ENCODE measurements at places on chromosomes 4 and X.
A peak's percentile ranks its signal among the peaks of the same experiment; 100 is the strongest.

DNA sequence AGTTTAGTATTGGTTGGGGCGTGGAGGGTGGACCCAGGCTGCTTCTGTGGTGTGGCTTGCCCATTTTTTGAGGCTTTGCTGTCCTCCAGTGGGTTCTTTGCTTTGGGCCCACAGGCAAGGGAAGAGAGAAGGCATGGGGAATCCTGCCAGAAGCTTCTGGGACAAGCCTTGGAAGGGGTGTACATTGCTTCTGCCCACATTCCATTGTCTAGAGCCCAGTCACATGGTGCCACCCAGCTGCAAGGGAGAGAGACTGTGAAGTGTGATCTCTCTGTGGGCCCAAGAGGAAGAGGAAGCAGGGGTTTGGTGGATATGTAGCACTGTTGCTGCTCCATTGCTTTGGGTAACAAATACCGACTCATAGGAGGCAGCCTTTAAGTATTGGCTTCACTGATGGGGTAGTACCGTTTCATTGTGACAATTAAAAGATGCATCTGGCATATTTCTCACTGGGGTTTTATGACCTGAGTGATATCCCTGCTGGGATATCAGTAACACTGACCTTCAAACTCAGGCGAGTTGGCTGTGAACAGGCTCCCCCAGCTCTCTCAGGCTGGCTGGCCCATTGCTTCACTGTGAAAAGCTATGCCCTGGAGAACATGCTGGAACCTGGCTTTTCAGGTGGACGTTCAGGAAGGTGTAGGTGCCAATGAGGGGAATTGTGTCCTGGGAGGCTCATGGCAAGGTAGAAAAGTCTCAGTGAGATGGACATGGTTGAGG is 85.9 kb downstream of the CLDN34 start:
- no peak for DNase-seq

DNA sequence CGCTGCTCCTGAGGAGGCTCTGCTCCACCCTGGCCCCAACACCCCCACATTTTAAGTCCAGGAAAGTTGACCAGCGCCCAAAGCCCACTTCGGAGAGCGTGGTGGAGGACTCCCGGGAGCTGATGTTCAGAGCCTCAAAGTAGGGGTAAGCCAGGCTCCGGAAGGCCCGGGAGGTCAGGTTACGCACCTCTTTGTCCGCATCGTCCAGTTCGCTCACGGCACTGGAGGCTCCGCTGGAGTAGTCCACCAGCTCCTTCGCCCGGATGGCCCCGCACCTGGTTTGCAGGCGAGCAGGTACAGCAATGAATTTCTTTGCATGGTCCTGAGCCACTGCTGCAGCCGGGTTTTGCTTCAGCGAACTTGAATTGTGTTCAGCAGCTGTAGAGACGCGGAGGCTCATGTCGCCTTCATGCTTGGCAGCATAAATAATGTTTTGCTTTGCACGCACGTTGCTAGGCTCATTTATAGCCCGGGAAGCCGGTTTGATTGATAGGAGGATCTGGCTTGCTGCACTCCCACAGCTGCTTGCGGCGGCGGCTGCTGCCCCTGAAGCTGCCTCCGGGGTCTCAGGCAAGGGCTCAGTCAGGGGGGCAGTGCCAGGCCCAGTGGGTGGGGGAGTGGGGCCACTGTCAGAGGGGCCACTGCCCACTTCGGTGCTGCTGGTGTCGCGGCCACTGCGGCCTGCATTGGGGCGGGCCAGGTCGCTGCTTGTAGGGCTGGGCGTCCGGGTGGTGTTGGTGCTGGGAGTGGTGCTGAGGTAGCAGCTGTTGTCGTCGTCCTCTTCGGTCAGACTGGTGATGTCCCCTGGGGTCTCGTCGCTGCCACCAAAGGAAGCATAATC is 4.8 kb downstream of the C4orf54 start:
- DNase-seq: no peak

DNA sequence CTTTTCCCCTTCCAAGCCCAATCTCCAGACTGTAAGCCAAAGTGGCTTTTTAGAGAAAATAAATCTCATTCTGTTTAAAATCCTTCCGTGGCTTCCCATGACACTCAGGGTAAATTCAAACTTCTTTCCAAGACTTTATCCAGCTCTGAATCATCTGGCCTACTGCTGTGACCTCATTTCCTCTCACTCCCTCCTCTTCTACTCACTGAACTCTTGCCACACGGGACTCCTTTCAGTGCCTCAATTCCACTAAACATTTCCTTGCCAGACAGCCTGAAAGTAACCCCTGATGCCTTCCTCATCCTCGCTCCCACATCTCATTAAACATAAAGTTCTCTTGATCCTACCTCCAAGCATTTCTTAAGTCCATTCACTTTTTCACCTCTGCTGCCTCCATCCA is 27.8 kb upstream of the RNF128 start:
- DNase-seq: no peak

GRCh38 chrX:24399550-24399949 is 39.1 kb downstream of the SUPT20HL1 start:
- DNase-seq: no peak

- DNase-seq: peak; percentile 84
These were observed 41.3 kb upstream of the TXK start for GRCh38 chr4:48175328-48175727.

DNA sequence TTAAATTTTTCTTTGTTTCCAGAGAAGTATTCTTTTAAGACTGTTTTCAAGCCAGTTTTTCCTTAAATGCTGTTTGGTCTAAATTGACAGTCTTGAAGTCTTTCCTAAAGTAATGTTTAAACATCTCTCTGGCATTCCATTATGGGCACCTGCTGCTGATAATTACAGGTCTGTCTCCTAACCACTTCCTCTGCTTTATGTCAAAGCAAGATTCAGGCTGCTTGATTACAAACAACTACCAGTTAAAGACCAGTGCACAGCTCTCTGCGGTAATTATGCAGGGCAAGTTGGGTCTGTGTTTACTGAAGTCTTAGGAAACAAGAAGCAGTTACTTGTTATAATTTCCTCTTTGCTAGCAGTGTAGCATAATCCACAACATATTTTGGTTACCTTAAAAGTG is 17.6 kb downstream of the UNC5C start:
- no peak for DNase-seq

GRCh38 chrX:19627533-19627932 is 112.2 kb upstream of the MAP3K15 start:
- no peak for DNase-seq

DNA sequence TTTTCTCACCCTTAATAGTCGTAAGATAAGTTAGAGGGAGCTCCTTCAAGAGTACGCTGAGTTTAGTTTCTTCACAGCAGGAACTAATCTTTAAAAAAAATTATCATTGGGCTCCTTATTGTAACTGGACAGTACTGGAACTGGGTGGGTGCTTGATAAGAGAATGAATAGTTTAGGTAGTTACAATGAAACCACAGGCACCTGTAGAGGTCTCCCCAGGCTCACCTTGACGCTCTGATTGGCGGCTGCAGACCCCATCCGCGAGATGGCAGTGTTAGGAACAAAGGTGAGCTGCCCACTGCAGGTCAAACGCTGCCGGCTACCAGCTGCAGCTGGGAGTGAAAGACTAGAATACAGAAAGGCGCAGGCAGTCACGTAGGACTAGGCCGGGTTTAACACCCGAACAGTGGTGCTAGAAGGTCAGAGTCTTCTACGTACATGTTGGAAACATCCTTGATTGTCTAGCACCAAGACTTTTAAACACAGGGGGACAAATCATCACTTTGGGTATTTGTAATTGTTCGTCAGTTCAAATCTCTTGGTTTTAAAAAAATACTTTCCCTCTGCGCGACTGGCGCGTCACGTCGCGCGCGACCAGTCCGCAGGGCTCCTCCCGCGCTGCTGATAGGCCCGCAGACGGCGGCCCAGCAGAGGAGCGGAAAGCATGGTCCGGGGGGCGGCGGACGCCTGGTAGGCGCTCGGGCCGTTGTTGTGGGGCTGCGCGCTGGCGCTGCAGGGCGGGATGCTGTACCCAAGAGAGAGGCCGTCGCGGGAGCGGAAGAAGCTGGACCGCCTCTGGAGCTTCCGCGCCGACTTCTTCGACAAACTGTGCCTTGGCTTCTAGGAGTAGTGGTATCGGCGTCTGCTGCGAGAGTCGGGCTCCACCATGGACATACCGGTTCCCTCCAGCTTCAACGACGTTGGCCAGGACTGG is 45.6 kb downstream of the SMARCA5 start:
- peak; percentile 89 for DNase-seq

- peak; percentile 69 for DNase-seq
These were observed 75.0 kb downstream of the PTTG2 start for GRCh38 chr4:38034986-38035882.

DNA sequence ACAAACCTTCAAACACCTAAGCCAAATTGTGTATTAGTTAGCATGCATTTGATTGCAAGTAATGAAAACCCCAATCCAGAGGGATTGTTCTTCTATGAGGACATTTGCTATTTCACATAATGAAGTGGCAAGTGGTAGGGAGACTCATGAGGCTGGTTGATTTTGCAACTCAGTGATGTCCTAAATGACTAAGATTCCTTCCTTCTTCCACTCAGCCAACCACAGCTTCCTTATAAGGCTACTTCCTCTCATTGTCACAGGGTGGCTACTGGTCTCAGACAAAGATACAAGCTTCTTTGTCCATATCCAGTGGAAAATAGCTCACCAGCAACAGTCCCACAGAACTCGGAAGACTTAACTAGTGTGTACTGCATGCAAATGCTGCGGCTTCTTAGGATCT is 5.3 kb upstream of the OTC start:
- peak; percentile 60 for DNase-seq

DNA sequence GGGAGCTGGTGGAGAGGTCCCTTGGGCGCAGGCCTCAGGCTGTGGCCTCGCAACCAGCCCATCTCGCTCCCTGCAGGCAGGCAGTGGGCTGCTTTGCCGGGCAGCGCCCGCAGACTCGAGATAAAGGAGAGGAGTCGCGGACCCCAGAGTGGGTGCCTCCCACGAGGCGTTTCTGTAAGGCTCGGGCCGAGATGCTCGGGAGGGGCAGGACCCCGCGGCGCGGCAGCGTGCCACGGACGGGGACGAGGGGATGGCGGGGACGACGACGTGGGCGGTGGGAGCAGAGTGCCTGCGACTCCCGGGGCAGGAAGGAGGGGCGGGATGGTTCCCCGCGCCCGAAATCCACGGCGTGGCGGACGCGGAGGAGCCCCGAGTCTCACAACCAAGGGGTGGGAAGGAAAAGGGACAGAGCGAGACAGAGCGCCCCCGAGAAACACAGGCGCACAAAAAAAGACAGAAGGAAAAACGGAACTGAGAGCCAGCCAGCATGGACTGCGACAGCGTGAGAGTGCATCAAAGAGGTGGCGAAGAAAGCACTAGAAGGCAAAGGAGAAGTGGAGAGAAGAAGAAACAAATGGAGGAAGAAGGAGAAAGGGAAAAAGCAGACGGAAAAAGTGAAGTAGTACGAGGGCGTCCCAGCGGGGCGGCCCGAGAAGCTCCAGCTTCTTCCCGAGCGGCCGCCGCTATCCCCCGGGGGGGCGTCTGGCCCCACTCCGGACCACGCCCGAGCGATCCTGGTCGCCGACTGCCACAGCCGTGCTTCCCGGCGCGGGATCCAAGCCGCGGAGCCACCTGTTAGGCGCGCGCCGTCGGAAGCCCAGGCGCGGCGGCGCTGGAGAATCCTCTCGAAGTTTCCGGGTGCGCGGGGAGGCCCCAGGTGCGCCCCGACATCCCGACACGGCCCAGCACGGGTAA is 1.5 kb downstream of the BEND4 start:
- peak; percentile 42 for DNase-seq

DNA sequence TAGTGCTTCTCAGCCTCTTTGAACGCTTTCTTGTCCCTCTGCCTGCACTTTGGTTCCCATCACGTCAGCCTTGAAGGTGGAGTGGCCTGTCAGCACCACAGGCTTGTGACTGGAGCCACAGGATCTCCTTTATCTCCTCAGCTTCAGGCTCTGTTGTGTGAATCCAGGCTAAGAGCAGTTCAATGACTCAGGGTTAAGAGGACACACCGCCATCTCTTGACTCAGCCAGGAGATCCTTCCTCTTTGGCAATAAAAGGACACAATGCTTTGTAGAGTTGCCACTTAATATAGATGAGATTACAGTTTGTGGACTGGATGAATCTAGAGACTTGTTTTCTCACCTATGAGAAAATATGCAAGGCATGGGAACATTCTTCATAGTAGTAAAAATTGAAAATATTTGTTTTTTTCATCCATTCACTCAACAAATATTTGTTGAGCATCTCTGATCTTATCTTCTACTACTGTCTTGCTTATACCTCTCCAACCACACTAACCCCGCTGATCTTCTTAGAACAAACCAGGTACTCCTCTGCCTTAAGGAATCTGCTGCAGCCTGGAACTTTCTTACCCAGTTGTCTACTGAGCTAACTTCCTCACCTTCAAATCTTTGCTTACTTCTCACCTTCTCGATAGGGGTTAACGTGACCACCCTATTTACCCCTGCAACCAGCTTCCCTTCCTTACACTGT is 62.3 kb downstream of the UCHL1 start:
- DNase-seq: peak; percentile 72

DNA sequence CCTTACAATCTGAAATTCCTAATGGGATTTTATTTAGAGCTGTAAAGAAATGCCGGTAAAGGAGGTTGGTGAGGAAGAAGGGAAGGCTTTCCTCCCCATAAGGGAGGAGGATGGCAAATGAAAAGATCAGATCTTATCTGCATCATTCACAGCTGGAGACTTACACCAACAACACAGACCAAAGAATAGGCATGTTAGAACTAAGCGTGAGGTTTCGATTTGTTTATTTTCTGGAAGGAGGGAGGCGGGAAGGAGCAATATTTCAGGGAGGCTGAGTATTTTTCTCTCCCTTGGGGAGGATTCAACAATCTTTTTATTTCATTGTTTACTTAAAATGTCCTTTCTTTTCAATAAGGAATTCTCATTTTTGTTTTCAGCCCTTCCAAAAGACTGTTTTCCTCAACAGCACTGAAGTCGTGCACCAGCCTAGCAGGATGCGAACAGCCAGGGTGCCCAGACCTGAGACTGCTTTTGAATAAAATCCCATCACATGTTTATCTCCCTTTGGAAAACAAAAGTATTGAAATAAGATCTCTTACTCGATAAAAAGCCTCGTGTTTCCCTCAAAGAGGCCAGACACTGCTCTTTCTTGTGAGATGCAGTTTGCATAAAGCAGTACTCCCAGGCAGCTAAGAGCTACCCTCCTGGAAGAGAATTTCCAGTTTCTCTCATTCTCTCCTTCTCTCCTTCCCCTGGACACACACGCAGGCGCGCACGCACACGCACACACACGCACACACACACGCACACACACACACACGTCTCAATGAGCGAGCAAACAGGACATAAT is 236.1 kb downstream of the MGST2 start:
- DNase-seq: peak; percentile 87

GRCh38 chr4:183182873-183183725 is 84.0 kb downstream of the WWC2 start:
- DNase-seq: peak; percentile 100

DNA sequence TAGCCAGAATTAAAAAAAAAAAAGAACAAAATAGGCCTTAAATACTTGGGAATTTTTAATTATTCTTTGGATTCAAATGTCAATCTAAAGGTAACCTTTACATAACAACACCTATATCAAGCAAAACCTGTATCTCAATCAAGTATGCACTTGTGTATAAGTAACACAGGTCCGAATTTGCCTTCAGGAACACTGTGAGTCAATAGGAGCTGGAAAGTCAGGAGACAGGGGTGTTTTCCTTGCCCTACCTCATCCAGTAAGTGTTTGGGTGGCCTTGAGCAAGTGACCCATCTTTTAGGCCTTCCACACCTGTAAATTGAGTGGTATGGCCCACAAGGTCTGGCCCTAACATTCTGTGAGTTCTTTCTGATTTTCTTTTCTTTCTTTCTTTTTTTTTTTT is 40.8 kb upstream of the VEGFD start:
- no peak for DNase-seq

- no peak for DNase-seq
These were observed 32.1 kb downstream of the TAPT1 start for GRCh38 chr4:16194214-16194613.

- peak; percentile 59 for DNase-seq
These were observed 101.7 kb downstream of the CHIC2 start for GRCh38 chr4:53962516-53963225.

- DNase-seq: no peak
These were observed 476.9 kb upstream of the SLIT2 start for GRCh38 chr4:19774690-19775256.
